ENCODE measurements at places on chromosomes 6 and 20.

- peak; percentile 47 for DNase-seq
Observed at GRCh38 chr6:101276066-101276465, 117.4 kb upstream of the GRIK2 start.

DNA sequence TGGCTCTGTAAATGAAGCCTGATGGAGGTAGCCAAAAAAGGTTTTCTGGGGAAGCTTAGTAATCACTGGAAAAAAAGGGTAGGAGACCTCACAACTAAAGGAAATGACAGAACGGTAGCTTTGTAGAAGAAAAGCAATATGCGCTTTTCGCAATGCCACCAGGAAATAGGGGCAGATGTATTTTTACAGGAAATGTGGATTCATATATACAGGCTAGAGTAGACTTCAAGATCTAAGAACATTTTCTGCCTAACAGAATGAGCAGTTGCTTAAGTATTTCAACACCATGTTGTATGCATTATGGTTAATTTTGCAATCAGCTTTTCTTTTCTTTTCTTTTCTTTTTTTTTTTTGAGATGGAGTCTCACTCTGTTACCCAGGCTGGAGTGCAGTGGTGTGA lies 219.6 kb downstream of the CD83 start:
- DNase-seq: peak; percentile 11

DNA sequence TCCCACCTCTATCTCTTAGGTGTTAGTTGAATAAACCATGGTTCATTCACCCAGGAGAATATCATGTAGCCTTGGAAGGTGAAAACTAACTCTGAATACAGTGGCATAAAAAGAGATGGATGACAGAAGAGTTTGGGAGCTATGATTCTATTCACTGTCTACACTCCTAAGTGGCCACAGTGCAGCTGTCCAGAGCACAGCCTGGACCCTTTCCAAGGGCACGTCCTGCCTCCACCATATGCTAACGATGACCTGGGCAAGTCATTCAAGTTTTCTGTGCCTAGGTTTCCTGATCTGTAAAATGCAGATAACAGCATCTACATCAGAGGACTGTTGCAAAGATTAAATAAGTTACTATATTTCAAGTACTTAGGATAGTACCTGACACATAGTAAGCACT lies 314.1 kb downstream of the PTPRT start:
- no peak for DNase-seq

DNA sequence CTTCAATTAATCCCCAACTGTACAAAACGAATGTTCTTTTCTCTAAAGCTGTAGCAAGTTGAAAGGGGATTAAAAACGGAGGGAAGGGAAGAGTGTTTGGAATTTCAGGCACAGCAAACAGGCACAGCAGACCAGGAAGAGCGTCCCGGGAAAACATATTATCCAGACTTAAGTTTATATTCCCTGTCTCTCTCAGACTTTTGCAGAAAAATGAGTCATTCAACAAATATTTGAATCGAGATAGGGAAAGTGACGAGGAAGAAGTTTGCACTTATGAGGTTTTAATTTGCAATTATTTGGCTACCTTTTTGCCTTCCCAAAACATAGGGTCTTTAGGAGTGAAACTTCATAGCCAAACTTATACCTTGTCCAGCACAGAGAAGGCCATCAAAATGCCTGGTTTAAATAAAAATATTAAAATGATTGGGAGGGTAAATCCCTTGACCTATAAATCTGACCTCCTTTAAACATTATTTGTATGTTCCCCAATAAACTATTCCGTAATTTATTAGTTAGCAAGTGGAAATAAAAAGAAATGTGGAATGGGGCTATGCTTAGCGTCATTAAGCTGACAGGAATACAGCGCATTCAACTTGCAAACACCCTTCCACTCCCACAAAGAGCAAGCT lies 16.0 kb downstream of the HFE start:
- peak; percentile 81 for DNase-seq

DNA sequence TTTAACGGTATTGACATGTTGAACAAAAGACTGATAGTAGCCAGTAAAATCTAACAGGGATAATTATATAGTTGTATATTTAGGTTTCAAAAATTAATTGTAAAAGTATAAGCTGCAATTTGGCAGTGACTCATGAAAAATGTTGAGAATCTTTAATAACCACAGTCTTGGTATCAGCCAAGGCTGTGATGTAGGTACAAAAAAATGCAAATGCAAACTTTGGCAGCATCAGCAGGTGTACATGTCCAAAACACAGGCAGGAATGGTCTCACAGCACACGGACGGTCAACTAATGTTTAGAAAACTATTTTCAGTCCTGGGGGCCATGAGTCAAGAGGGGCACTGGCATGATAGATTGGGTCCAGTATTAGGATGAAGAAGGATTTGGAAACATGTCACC lies 58.5 kb upstream of the BEND3 start:
- DNase-seq: no peak

DNA sequence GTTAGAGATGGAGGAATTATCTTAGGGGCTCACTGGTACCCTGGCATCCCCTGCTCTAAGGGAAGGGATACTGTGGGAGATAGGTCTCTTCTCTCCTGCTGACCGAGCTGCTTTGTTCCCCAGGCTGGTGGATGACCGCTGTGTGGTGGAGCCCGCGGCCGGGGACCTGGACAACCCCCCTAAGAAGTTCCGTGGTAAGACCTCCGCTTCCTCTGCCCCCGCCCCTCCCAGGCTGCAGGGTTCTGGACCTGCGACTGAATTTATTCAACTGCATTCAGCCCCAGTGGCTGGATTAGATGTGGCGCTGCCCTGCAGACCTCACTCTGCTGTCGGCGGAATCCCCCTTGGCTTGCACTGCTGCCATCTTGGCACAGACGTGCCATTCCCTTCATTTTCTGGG lies 19.2 kb downstream of the ITPR3 start:
- DNase-seq: no peak

- no peak for DNase-seq
Observed at GRCh38 chr6:166830185-166830890, 126.0 kb downstream of the RNASET2 start.

DNA sequence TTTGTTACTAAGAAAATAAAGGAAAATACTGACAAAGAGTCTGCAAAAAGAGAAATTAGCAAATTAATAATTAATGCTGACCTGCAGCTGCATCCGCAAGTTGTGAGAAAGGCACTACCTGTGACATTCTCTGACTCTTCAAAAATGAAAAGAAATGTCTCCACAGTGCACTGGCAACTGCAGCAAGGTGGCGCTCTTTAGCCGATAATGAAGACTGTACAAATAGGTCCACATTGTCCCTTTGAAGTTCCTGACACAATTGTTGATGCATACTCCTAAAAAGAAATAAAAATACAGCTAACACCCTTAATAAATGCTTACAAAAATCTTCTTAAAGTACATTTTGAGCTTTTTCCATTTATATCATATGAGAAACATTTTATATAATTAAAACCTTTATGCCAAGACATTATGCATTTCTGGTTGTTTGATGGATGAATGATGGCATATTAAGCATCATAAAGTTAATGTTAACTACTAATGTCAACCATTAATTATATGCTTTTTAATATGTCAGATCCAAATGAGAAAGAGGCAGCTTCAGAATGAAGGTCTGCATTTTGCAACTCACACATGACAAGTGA lies 96.5 kb downstream of the MMS22L start:
- peak; percentile 65 for DNase-seq

- DNase-seq: peak; percentile 27
Observed at GRCh38 chr20:36856195-36856594, 19.7 kb upstream of the TLDC2 start.

DNA sequence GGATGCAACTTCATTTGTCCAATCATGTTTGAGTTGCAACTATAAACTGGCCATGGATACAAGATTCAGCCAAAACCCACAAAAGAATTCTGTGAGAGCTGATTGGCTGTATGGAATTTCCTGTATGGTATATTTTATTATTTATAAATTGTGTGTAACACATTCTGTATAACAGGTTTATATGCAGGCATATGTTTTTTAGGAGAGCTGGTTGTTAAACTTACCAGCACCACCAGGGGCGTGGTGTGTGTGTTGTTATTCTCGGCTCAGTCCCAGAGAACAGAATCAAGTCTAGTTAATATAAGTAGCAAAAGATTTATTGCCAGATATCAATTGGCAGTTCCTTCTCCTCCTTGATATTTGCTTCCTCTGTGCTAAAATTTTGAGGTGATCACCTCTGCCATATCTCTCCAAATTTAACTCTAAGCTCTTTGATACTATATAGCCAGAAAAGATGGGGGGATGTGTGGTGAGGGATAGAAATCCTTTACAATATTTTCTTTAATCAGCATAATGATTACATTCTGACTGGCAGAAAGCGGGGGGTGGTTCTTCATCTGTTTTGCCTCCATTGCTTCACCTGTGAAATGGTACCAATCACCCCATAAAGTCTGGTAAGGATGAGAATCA lies 22.9 kb downstream of the CNBD2 start:
- peak; percentile 33 for DNase-seq

- peak; percentile 97 for DNase-seq
Observed at GRCh38 chr6:100203400-100203799, 209.4 kb upstream of the MCHR2 start.

DNA sequence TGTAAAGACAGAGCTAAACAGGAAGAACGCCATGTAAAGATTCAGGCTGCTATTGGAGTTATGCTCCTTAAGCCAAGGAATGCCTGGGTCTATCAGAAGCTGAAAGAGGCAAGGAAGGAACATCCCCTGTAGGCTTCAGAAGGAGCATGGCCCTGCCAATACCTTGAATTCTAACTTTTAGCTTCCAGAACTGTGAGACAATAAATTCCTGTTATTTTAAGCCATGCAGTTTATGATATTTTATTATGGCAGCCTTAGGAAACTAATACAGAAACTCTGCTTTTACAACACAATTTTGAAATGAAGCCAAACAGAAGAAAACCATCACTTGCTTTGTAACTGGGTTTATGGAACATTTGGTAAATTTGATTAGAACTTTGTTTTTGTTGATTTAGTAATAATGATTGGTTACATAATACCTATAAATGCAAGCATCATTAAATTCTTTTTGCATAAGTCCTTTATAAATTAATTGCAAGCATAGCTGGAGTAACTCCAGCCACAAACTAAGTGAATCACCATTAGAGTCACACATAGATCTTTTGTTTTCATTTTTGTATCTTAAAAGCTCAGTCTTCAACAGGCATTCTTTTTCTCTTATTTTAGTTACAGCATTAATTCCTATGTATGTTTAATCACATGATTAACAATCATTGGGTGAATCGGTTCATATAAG lies 33.5 kb upstream of the TSPYL1 start:
- peak; percentile 39 for DNase-seq

GRCh38 chr6:119501798-119502483 lies 152.4 kb upstream of the MAN1A1 start:
- no peak for DNase-seq

DNA sequence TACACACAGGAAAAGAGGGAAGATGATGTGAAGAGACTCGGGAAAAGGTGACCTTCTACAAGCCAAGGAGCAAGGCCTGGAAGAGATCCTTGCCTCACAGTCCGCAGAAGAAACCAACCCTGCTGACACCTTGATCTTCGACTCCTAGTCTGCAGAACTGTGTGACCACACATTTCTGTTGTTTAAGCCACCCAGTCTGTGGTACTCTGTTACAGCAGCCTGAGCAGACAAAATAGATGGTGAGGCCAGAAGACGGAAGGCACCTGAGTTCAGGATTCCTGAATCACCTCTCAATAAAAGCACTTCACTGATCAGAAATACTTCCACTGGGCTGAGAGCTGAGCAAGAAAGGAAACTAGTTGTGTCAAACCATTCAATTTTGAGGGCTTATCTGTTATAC lies 103.3 kb downstream of the BACH2 start:
- DNase-seq: no peak
